ENCODE measurements at places on chromosomes 5 and 9. TPM values are rescaled to one million over a fixed set of nuclear protein-coding genes. Genes with fewer than 3 reads are reported as not detected.
A peak's percentile ranks its signal among the peaks of the same experiment; 100 is the strongest.

PCDH1 gene
- total RNA-seq, result 27.4 TPM

DNA sequence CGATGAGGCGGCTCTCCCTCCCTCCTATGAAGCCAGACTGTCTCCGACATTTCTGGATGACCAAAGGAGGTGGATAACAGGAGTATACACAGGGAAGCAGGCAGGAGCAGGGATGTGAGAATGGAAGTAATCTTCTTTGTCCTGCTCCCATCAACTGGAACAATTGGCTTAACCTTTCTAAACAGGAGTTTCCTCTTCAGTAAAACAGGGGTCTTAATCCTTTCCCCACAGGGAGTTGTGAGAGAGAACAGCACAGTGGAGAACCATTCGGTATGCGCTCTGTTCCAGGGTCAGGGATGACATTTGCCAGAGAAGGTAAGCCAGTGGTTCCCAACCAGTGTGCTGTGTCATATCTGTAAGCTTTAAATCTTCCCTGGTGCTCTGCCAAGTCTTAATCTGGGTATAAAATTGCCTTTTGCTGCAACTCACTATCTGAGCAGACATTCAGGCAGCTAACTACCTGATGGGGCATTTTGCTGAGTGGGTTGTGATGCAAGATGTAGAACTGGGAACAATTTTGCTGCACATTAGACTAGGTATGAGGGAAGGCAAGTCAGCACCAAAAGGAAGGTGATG, 294.8 kb upstream of the KIF2A start:
- DNase-seq, result no peak

KCNV2 gene
- not detected for total RNA-seq

DNA sequence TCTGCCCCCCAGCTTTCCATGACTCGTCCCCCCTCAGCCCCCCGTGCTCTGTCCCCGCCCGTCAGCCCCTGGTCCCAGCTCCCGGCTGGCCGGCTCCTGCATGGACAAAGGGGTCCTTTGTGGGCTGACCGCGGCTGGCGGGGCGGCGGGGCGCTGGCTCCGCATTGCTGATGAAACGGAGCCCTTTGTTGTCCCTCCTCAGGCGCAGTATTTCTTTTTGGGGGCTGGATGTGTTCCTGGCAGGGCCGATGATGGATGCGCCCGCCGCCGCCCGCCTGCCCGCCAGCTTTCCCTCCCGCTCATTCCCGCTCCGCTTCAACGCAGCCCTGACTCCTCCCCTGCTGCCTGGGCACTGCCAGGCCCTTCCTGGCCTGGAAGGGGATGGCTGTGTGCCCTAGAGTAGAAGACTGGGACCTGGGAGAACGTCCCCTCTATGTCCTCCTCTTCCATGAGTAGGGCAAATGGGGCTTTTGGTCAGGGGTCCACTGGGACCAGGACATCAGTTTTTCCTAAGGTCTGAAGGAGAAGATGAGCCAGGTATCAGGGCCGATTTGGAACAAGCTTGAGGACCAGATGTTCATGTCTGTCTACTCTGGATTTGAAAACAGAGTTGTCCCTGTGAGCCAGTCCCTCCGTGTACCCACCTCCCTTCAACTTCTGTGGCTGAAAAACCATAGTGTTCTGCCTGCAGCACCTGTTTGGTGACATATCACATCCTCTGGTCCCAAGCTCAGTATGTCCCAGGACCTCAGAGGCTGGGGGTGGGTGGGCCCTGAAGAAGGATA, 29.0 kb downstream of the CXXC5 start:
- peak; percentile 80 for DNase-seq

GRCh38 chr5:72020161-72020983, 86.9 kb upstream of the MAP1B start:
- DNase-seq, result no peak

- no peak for DNase-seq
Measured at GRCh38 chr9:71620746-71621145, 147.6 kb downstream of the CEMIP2 start.

DNA sequence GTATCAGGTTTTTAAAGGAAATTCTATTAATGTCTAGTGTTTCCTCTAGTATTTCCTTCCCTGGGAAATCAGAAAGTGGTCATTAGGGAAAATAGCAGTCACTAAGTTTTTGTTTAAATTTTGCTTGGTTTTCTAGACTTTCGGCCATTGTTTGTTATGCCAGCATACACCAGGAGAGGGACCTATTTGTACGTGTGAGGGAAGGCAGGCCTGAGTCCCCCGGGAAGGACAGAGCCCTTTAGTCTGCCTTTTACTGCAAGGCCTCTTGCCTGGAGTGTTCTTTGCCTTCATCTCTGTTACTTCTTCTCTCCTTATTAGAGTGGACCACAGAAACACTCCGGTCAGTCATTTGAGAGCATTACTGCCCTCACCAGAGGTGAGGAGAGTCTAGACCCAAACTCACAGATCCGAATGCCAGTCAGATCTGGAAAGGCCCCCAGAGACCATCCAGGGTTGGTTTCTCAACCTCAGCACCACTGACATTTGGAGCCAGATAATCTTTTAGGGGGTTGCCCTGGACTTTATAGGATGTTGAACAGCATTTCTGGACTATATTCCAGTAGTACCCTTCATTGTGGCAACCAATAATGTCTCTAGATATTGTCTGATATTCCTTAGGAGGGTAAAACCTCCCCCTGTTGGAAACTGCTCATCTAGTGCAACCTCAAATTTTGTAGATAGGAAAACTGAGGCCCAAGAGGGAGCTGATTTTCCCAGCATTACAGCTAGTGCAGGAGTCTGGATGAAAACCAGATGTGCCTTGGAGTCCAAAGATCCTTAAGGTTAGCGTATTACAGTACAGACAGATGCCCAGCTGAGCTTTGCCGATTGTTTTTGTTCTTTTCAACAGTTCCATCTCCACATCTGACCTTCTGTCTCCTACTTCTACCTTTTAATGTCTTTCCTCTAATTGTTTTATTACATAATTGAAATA, 93.0 kb upstream of the NIPAL4 start:
- DNase-seq, result no peak

CCNJL gene
- 7.4 TPM for total RNA-seq

GPBP1 gene
- 125 TPM for total RNA-seq

GRCh38 chr5:138676556-138677193, 76.5 kb upstream of the CTNNA1 start:
- no peak for DNase-seq

DNA sequence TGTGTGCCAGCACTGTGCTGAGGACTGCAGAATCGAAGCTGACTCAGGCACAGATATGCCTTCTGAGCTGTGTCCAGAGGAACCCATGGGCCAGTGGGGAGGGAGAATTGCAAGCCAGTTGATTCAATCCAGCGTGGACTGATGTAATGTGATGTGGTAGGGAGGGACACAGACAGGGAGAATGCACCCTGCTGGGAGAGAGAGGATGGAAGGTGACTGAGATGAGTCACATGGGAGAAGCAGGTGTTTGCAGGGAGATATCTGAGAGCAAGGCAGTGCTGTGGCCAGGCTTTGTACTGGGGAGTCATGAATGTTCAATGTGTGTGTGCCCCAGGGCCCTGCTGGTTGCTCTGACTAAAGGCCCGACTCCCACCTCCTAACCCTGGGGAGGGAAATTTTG, 75.7 kb downstream of the IRX1 start:
- DNase-seq, result no peak

CMBL gene
- total RNA-seq, result 10.0 TPM

DNA sequence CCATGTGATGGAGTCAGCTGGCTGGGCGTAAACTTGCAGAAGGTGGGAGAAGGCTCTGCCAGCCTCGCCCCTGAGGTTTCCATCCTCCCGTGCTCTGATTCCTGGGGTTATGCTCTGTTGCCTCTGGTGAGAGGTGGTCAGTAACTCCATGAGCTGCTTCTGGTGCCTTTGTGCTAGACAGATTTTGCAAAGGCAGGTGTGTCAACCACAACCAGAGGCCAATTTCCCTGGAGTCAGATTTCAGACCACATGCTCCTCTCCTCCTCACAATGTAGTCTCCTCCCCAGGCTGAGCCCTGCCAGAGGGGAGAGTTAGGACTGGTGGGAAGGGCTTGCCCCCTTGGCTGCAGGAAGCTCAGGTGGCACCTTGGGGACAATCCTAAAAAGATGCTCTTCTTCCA, 38.8 kb upstream of the TENT4A start:
- no peak for DNase-seq

NR4A3 gene
- 1.3 TPM for total RNA-seq

DNA sequence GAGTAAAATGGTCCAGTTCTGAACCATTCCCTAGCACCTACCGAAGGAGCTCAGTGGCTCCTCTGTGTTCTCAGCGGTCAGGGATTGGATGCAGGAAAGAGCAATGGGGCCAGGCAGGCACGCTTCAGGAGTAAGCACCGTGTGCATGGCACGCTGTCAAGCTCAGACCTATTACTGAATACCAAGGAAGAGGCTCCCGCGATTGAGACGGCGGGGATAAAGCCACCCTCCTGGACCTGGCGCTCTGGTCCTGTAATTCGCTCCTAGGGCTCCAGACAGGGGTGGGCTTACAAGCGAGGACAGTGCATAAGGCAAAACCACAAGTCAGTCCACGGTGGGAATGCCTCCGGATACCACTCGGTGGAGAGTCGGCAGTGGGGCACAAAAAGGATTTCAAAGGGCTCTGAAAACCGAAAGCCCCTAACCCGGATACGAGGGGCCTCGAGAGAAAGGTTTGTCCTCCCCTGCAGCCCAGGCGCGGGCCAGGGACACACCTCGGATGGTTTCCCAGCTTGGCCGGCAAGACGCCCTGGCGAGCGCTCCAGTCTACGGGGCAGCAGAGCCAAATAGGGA, 988 bp downstream of the OXCT1 start:
- peak; percentile 67 for DNase-seq

- no peak for DNase-seq
Measured at GRCh38 chr9:109859447-109859846, 79.4 kb downstream of the PALM2AKAP2 start.

DNA sequence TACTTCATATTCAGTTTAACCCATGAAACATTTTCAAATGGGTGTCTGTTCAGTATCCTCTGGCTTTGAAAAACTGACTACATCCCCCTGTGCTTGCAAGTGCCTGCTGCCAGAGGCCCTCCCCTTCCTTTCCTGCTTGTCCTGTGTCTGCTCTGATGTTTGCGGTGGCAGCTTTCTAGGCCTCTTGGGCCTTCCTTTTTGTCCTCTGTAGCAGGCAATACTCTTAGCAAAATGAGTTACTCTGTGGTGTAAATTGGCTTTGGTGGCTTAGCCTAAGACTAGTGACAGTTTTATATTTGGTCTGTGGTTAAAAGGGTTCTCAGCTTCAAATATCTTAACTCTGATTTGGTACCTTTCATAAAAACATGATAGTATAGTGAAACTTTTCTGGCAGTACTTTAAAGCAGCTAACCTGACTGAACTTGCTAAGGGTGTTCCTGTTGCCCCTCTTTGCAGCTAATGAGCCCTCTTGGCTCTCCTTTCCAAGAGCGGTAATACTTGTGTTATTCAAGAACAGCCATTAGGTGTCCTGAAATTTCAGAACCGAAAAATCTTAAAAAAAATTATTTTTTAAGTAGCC, 76.6 kb downstream of the GOLM1 start:
- DNase-seq, result no peak

GRCh38 chr9:110949081-110949480, 89.2 kb downstream of the LPAR1 start:
- DNase-seq, result no peak

NSA2 gene
- total RNA-seq, result 35.9 TPM

- no peak for DNase-seq
Measured at GRCh38 chr5:132469380-132470009, 21.1 kb downstream of the IRF1 start.

GRCh38 chr9:2243666-2244555, 228.8 kb downstream of the SMARCA2 start:
- no peak for DNase-seq

DOK3 gene
- total RNA-seq, result 6.4 TPM

DNA sequence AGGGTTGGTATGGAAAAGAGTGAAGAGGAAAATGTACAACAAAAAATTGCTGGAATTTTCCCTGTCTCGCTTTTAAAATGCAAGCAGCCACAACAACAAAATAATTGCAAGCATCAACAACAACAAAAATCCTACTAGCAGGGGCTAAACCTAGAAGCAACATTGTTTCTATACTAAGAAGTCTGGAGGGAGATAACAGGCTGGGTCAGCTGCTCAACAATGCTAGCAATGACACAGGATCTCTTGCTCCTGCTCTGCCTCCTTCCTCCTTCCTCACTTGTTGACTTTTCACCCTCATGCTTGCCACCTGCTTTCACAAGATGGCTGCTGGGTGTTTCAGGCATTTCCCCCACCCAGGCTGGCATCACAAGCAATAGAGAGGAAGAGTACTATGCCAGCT, 7.6 kb upstream of the AOPEP start:
- no peak for DNase-seq

MLANA gene
- total RNA-seq, result not detected

DNA sequence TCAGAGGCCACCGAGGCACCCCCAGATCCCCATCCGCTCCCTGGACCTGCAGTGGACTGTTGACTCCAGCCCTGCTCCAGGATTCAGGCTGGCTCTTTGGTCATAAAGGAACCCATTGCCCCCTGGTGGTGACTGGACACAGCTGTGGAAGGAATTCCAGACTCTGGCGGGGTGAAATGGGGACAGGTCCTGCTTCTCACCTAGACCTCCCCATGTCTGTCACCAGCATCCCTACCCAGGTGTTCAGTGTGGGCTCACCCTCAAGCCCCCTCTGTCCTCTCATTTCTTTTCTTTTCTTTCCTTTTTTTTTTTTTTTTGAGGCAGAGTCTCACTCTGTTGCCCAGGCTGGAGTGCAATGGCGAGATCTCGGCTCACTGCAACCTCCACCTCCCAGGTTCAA, 25.5 kb upstream of the STXBP1 start:
- DNase-seq, result peak; percentile 86

DNA sequence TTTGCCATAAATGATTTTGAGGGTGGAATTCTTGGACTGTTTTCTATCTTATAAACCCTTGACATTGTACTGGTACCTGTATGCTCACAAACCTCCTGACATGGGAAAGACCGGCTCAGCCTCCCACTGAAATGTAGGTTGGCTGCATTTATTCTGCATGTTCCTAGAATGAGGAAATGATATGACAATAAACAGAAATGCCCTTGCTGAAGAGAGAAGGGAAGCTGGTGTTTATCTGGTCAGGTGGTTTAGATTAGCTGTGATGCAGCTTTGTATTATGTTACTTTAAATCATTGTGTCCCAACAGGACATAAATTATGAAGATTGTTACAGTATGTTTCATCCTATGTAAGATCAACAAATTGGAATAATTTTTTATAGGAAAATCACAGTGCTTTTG, 23.1 kb upstream of the CATSPER3 start:
- DNase-seq, result no peak

DNA sequence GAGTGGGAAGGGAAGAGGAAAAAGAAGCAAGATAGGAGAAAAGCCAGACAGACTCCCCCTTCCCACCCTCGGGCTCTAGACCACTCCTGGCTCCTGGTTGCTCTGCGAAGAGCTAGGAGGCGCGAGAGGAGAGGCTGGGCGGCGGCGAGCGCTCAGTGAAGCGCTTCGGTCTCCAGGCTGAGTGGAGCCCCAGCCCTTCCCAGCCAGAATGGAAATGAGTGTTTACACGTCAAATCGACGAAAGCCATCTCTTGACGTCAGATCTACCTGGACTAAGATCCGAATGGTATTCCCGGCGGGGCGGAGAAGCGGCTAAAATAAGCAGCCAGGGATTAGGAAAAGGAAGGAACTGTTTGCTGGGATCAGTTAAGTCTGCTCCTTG, at the start of gene PCSK1:
PCSK1 (minus strand) TSS at position 183 of the 382 bp plus-strand sequence. CDS start 206 bp downstream, outside the sequence.
- DNase-seq, result no peak

HSPA5 gene
- total RNA-seq, result 37.9 TPM

All from cerebellum (tissue), 4 donors.